ENCODE measurements at places on chromosomes 12 and 14. TPM values are rescaled to one million over a fixed set of nuclear protein-coding genes. Genes with fewer than 3 reads are reported as not detected.

KRT8 gene
- 4.6 TPM for total RNA-seq

GRCh38 chr14:22508150-22508457, 80.9 kb downstream of the DAD1 start:
- DNase-seq: no peak

GRCh38 chr14:61753631-61754030, 8.6 kb upstream of the SNAPC1 start:
- no peak for DNase-seq

- no peak for DNase-seq
Measured at GRCh38 chr14:58772794-58773620, 135.2 kb downstream of the DACT1 start.

DNA sequence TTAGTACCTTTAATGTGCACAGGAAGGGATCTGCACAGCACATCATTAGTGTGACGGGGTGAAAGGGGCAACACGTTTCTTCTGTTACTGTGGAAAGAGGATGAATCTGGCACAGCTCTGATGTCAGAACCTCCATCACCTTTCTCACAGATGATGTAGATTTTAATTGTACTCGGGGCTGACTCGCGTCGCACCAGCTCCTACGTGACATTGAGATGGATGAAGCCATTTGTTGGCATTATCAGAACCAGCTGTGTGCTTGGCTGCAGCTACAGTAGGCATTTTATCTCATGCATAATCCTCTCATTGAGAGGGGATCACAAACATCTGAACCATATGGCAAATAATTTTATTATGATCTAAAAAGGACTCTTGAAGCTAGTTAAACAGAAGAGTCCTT, 173.6 kb downstream of the PDZRN4 start:
- no peak for DNase-seq

DNA sequence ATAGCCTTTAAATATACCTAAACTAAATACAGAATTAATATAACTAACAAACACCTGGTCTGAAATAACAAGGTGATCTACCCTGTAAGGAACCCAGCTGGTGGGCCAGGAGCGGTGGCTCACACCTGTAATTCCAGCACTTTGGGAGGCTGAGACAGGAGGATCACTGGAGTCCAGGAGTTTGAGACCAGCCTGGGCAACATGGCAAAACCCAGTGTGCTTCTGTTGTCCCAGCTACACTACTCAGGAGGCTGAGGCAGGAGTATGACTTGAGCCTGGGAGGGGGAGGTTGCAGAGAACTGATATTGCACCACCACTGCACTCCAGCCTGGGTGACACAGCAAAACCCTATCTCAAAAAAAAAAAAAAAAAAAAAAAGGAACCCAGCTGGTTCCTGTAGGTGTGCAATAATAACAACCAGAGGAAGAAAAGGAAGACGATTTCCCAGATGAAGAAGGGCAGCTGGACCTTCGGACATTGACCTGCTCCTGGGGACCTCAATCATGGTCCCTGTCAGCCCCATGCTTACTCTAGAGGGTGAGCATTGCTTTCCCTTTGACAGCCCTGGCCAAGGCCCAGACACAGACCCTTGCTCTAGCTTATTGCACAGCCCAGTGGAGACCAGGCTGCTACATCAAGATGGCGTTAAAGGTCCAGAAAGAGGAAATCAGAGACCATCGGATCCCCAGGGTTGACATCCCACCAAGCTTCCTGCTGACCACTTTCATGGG, 5.4 kb downstream of the FOS start:
- DNase-seq: no peak

- DNase-seq: no peak
Measured at GRCh38 chr14:61076556-61076955, 95.5 kb downstream of the SLC38A6 start.

DNA sequence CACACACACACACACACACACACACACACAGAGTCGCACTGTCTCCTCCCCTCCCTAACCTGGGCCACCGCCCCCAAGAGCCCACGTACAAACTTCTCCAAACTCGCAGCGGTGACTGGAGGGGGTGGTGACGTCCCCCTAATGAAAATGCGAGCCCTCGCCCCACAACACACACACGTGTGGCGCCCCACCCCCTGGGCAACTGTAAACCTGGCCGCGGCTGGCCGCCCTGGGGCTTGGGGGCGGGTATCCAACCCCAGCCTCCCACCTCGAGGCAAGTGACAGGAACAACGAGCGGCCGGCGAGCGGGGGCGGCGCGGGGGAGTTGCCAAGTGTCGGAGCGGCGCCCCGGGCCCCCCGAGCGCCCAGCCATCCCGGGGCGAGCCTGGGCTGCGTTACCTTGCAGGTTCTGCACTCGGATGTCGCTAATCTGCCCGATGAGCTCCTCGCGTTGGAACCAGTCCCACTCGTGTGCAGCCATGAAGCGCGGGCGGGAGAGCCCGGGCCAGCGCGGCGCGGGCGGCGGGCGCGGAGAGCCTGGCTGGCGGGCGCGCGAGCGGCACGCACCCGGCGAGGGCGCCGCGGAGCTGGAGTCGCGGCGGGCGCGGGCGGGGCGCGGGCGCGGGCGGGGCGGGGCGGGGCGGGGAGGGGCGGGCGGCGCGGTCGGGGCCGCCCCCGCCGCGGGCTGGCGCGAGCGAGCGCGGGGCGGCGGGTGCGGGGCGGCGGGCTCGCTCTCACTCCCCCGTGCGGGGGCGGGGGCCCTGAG, at the start of gene CLMN:
TSS of gene CLMN (minus strand) at position 597 of the 766 bp plus-strand sequence. CDS start at position 481, 116 bp downstream.
- no peak for DNase-seq

DNA sequence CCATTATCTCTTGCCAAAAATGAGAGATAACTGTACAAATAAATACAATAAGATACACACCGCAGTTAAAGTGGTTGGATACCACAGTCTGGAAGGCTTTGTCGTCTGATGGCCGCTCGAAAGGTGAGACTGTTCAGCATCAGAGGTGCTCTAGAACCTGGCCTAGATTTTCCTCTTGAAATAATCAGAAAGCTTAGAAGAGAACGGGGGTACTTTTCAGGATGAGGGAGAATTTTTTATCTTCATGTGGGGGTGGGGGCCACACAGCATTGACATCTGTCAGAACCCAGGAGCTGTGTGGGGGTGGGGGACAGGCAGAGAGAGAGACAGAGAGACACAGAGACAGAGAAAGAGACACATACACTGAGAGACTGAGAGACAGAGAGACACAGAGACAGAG, 90.5 kb downstream of the GALNT9 start:
- no peak for DNase-seq
